ENCODE measurements at places on chromosomes 3 and 15.

DNA sequence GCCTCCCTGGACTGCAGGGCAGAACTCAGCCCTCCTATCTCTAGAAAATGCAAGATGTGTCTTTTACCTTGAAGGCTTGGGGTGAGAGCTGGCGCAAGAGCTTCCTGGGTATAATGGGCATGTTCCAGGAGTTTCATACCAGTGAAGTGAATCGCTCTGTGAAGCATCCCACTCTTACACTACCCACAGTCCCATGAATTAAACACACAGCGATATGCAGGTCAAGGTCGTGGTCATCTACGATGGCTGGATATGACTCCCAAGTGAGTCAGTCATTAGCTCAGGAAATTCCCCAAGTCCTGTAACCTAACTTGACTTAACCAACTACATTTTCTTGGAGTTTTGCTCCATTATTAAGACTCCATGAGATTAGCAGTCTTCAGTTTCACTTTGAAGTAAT, 439.7 kb downstream of the NTRK3 start:
- DNase-seq = no peak

DNA sequence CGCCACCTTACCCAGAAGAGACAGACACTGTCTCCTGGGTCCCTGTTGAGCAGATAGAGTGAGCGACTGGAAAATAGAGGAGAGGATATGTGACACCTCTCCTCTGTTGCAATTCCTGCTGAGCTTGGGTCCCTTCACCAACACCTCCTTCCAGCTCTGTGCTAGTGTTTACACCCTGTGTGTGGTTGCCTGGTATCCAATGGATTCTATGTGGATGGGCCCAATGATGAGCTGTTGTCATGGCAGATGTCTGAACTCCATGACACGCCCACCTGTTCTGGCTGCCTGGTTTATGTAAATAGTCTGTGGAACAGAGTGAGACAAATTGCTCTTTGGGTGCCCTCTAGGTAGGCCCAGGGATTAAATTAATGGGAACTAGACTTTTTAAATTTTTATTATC, 23.7 kb downstream of the RBM5 start:
- DNase-seq = no peak

GRCh38 chr3:40308725-40309417, 636 bp upstream of the EIF1B start:
- no peak for DNase-seq

GRCh38 chr3:9175421-9175820, 74.0 kb downstream of the SRGAP3 start:
- no peak for DNase-seq

GRCh38 chr3:127034990-127035652, 52.2 kb downstream of the PLXNA1 start:
- DNase-seq = no peak

GRCh38 chr15:90845201-90845949, 23.0 kb upstream of the FURIN start:
- peak; percentile 70 for DNase-seq

GRCh38 chr15:98735895-98736617, 87.7 kb downstream of the IGF1R start:
- DNase-seq = no peak

- DNase-seq = no peak
Observed at GRCh38 chr3:97197083-97197482, 382.7 kb downstream of the EPHA6 start.

DNA sequence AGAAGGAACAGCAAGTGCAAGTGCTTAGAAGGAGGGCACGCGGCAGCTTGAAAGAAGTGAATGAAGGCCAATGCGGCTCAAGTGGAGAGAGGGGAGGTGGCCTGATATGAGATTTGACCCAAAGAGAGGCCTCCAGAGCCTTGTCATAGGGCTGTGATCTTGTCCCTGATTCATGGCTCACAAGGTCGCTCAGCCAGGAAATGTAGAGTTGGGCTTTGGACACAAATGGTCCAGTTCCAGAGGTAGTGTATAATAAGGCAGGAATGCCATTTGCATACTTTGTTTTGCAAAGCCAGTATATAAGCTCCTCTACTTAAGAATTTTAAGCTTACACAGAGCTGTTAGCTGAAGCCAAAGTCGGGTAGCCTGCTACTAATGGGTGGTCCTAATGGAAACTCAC, 33.7 kb downstream of the HGD start:
- no peak for DNase-seq

Data from stimulated activated CD4-positive, alpha-beta T cell treated with anti-CD3 and anti-CD28 coated beads, Interleukin-12 subunit alpha, Interleukin-12 subunit beta, amount 100 ng/mL, for 48 hours (primary cell).